Stimulated activated CD4-positive, alpha-beta T cell treated with anti-CD3 and anti-CD28 coated beads, Interleukin-12 subunit alpha, Interleukin-12 subunit beta, amount 100 ng/mL, for 24 hours (primary cell): ENCODE measurements at places on chromosomes 13 and 19.

DNA sequence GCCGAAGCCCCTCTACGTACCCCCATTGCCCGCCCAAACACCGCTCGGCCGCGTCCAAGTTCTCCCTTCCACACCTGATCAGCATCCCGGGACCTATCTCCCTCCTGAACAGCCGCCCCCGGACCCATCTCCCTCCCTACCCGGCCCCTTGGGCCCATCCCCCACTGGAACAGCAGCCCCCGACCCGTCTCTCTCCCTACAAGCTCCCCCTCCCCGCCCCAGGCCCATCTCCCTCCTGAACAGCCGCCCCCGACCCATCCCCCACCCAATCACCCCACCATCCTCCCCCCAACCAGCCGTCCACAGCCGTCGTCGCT, 610 bp downstream of the ZSCAN1 start:
- DNase-seq = no peak

DNA sequence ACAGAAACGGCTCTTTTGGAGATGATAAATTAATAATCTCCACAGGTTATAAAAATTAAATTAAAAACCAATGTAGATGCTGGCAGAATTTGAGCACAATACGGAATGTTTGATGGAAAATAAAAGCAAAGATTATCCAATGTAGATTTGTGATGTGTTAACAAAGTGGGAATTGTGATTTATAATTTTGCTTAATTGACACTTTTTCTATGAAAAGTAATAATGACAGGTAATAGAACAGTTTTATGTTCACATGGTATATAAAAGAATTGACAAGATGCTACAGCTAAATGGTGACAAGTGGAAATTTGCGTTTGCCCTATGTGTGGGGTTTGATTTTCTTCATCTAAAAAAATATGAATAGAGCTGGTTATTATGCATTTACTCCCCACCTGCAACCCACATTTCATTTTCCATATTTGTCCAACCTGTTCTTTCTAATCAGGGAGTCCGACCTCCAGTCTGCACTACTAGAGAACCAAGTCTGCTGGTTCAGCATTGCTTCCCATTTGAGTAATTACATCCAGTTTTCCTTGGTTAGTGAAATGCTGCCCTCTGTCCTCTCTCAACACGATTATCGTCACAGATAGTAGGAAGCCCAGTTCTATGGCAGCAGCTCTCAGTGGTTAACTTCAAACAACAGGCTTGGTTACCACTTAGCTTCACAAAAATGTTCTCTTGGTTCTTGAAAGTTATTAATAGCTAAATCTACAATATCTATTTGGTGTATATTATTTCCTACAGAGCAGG, 61.4 kb upstream of the SLITRK1 start:
- DNase-seq = no peak

GRCh38 chr13:26485786-26486185, 71.7 kb upstream of the WASF3 start:
- DNase-seq = no peak

DNA sequence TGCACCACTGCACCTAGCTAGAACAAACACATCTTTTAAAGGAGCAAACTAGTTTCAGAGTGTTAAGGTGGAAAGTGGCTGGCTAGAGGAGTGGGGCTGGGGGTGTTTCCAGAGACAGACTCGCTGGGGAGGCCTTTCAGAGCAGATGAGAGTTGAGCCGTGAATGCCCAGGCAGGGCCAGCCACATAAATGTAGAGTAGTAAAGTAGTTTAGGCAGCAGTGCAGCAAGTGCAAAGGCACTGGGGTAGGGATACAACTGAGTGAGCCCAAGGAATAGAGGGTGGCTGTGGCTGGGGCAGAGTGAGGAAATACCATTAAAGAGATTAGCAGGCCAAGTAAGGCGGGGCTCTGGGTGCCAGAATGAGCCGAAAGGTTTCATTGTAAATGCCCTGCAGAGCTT, 72.0 kb downstream of the ALOX5AP start:
- DNase-seq = no peak

DNA sequence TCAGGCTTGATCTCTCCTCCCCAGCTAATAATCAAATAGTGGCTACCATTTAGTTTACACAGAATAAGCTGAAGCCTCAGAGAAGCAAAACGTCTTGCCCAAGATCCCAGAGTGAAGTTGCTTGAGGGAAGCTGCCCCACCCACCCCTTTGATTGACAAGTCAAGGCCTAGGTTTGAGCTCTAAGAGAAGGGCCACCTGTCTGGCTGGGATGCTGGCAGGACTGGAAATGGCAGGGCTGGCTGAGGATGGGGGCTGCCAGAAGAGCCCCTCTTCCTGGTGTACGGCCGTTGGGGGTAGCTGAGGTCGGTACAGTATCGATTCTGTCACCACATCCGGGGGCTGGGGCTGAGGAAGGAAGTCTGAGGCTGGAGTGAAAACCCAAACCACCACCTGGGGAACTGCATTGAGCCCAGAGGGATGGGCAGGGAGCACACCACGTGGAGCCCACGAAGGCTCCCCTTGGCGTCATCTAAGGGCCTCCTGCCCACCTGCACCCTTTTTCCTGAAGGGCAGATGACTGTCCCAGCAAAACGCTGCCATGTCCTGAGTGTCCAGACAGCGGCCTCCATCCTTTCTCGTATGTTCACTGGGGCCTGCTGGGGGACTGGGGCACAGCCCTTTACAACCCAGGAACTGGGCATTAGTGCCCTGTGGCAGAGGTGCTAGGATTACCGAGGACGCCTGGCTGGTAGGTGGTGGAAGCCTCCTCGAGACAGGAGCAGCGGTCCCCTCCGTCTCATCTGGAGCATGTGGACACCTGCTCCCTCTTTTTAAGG, 1.4 kb upstream of the PRKD2 start:
- peak; percentile 47 for DNase-seq

- DNase-seq = peak; percentile 10
Measured at GRCh38 chr13:74132776-74133656, 1.2 kb downstream of the KLF12 start.

- no peak for DNase-seq
Measured at GRCh38 chr13:91902291-91902690, 503.9 kb downstream of the GPC5 start.

DNA sequence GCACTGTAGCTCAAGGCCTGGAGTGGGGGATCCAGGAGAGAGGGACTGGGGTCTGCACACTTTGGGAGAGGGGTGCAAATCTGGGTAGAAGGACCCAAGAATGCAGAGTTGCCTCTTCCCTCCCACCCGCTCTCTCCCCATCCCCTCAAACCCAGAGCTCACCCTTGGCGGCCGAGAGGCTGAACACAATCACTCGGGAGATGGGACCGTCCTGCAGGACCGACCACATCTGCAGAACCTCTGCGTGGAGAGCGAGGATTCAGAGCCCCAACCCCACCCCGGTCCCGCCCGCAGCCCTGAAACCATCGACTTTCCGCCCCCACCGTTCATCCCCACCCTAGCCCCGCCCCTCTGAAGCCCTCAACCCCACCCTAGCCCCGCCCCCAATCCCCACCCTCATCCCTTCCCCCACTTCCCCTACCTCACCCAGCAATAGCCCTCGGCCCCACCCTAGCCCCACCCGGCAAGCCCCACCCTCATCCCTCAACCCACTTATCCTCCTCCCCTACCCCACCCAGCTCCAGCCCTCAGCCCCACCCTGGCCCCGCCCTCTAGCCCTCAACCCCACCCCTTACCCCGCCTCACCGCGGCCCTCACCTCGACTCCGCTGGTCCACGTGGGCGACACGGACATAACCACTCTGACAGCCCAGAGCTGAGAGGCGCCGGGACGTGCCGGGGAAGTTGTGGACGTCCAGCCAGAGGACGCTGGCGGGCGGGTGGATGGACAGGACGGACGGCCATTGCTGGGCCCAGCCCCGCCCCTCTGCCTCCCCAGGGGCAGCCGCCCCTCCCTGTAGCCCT, 4.1 kb downstream of the KPTN start:
- DNase-seq = no peak

- no peak for DNase-seq
Measured at GRCh38 chr19:29233591-29233990, 20.6 kb upstream of the UQCRFS1 start.

DNA sequence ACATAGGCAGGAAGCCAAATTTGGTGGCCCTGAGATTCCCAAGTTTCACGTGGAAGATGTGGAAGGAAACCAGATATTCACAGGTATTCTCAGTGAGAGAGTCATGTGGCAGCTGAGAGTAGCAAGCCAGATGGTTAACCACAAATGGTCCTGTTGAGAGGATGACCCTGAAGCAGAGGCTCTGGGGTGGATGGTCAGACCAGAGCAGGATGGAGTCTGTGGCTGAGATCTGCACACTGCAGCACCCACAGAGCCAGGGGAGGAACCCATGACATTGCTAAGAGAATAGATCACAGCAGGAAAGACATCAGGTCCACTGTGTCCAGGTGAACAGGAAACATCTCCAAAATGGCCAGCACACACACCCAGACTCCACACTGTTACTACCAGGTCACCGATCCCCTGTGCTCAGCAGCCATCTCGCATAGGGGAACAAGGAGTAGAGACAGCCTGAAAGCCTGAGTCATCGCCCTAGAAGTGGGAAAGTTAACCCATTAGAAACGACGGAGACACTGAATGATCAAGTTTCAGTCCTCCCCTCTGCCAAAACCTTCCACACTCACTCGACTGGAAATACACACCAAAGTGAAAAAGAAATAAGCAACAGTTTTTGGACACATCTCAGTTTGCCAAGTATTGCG, 160.0 kb downstream of the RBM26 start:
- no peak for DNase-seq

GRCh38 chr13:57823704-57824103, 192.2 kb downstream of the PCDH17 start:
- no peak for DNase-seq

DNA sequence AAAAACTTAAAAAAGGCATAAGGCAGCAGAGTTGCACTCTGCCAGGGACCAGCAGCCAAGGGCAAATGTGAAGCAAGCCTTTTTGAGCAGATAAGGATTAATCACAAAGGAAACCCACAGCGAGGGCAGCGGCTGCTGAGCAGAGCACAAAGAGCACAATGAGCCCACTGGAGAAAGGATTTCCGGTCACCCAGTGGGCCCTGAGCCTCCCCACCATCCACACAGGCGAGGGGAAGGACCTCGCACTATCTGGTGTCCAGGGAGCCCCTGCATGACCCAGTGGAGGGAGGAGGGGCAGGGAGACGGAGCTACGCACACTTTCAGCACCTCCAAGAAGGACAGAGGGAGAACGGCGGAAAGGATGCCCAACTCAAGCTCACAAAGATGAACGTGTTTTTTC, 40.0 kb downstream of the COL4A1 start:
- DNase-seq = no peak

- no peak for DNase-seq
Measured at GRCh38 chr13:26220575-26220974, 1.5 kb downstream of the RNF6 start.

- DNase-seq = no peak
Measured at GRCh38 chr19:57231686-57232085, 863 bp downstream of the AURKC start.

DNA sequence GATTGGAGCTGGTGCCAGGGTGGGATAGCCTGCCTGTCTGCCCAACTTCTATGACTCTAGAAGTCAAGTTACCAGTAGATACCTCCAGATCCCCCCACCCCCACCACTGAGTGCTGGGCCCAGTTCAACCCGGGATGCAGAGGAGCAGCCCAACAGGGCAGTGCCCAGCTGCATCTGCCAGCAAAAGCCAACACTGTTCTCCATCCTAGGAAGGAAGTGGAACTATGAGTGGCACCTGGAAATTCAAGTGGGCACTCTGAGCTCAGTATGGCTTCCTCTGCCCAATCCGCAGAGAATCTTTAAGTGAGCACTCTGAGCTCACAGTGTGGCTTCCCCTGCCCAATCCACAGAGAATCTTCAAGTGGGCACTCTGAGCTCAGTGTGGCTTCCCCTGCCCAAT, 14.2 kb downstream of the TUBGCP3 start:
- no peak for DNase-seq

DNA sequence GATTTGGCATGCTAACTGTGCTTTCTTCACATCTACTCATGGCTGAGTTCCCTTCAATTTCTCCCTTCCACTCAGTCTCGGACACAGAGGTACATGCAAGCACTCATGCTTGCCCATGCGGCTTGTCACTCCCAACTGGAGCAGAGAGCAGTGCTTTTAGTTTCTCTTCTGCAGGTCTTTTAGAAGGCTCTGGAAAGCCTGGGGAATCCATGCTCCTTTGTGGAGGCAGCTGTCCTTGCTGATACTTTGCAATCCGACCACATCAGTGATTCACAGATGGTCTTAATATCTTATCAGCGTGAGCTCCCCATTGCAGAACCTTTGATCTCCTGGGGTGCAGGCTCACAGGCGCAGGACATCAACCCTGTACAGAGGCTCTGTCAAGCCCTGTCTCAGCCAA, 203.9 kb downstream of the COL4A1 start:
- no peak for DNase-seq

DNA sequence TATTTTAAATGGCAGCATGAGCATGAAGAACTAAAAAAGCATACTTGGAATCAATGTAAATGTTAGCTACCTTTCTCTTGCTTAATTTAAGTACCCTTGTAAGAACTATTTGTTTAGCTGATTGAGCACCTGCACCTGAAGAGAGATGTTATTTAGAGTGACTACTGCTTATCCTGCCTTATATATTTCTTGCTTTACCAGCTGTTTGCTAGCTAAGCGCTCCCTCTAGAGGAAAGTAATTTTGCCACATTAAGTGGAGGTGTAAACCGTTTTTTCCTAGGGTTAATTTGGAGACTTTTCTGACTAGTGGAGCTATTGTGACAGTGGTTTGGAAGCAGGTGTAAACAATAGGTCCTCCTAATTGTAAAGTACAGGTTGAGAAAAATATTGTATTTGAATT, 19.4 kb upstream of the PSG2 start:
- DNase-seq = no peak

GRCh38 chr19:10122045-10122444, 2.3 kb upstream of the EIF3G start:
- DNase-seq = no peak

- no peak for DNase-seq
Measured at GRCh38 chr13:73111331-73111730, 52.5 kb downstream of the KLF5 start.

DNA sequence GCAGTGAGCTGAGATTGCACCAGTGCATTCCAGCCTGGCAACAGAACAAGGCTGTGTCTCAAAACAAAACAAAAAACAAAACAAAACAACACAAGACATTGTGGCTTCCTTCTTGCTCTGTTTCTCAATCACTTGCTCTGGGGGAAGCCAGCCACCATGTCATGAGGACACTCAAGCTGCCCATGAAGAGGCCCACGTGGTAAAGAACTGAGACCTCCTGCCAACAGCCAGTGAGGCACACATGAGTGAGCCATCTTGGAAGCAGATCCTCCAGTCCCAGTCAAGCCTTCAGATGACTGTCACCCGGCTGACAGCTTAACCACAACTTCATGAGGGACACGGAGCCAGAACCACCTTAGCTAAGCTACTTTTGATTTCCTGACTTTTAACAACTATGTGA, 25.2 kb downstream of the CPT1C start:
- no peak for DNase-seq

- DNase-seq = no peak
Measured at GRCh38 chr13:60654415-60654814, 257.4 kb downstream of the TDRD3 start.
